ENCODE measurements at places on chromosomes 7 and 10.
A peak's percentile ranks its signal among the peaks of the same experiment; 100 is the strongest.

GRCh38 chr10:102499356-102499755, 3.2 kb downstream of the ACTR1A start:
- DNase-seq = no peak

DNA sequence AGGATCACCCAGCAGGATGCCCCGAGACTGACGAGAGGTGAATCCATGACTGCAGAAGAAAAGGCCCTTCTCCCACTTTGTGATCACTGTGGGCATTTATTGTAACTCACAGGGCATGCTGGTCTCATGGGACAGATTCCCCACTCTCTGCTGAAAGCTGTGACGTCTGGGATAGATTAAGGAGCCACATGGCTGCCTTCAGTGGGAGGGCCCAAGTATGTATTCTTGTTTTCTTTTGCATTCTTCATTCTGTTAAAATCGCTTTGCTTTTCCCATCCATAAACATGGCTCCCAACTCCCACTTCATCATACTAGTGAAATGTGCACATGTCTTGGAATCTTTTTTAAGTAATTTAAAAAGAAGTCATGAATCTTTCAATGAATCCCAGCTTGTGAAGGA, 67.2 kb downstream of the FAM107B start:
- no peak for DNase-seq

DNA sequence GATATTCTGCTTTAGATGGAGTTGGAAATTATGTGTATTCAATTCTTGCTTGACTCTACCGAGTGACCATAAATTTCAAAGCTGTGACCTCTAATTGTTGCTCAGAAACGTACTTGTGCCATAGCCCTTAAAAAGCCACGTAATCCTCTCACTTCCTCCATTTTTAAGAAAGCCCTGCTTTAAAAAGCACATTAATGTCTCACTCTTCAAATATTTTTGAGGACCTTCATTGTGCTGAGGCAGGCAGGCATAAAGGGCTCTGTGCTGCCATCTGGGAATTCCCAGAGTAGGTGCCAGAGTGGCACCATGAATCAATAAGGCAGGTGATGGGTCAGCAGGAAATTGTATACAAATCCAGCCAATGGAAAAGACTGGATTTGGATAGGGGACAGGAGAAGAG, 97.7 kb upstream of the FAM204A start:
- DNase-seq = peak; percentile 66

GRCh38 chr7:77759294-77759889, 38.8 kb downstream of the TMEM60 start:
- peak; percentile 47 for DNase-seq

DNA sequence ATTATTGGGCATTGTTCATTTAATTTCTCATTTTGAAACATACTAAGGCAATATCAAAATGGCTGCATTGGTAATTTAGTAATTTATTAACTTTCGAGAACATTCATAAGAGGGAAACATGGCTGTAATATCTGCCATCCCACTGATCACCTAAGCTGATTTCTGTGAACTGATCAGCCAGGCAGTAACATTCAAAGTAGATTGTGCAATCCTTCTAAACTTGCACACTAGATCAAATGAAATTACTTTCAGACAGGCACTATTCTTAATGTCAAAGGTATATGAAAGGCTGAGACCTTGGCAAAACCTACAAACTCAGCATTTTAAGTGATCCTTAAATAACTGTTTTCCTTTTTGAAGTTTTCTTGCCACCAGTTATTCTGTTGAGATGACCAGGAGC, 290.7 kb downstream of the CACNA2D1 start:
- no peak for DNase-seq

GRCh38 chr7:132499065-132499464, 77.2 kb downstream of the PLXNA4 start:
- no peak for DNase-seq

GRCh38 chr7:2587778-2588177, 29.0 kb downstream of the IQCE start:
- DNase-seq = no peak

DNA sequence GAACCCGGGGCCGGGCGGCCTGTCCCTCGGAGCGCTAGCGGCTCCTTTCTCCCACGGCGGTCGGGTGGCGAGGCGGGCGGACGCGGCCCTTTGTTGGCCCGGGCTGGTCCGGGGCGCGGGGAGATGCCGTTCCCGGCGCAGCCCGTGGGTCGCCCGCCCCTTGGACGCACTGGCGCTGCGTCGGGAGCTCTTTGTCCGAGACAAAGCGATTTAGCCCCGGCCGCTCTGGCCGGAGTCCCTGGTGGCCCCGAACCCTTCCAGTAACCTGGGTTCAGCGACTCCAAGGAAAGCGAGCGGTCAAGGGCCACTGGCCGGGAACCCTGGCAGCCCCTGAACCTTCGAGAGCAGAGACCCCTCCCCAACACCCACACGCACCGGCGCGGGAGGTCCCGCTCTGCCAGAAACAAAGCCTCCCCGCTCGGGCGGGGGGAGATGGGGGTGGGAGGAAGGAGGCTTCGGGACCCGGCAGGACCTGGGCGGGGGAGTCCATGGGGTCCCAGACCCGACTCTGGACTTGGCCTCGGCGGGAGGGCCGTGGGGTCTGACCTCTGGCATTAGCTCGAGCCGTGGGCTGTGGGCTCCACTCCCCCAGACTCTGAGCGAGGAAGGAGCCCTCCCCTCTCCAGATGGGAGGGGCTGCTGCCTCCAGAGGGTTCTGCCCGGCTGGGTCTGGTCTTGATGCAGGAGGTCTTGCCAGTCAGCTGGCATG, 836 bp downstream of the DPYSL4 start:
- DNase-seq = no peak

GRCh38 chr10:35372329-35372728, 36.0 kb downstream of the CCNY start:
- DNase-seq = peak; percentile 16

DNA sequence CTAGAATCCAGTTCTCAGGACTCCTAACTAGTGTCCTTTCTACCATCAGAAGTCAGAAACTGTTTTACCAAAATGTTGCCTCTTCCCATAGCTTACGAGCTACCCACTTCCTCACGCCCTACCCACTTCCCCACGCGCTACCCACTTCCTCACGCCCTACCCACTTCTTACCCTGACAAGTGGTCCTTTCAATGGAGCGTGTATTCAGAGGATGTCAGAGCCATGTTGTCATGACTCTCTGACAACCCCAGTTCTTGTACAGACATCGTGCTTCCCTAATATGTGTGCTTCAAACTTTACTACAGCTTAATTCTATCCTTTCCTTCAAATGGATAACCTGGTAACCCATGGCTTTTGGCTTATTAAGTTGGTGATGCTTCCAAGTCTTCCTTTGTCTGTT, 84.8 kb upstream of the PHF14 start:
- DNase-seq = peak; percentile 65

DNA sequence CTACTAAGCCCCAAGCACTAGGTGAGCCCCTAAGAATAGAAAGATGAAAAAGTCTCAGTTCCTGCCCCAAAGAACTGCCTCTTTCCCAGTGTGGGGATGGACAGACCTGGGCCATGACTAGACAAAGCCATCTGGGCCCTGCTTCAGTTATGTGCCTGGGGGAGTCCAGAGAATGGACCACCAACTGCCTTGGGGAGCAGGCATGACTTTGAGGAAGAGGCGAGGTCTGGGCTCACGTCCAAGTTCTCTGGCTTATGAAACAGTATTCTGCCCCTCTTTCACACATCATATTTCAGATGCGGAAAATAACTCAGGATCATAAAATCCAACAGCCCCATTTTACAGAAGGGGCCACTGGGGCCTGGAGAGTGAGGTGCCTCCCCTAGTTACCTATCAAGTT, 80.3 kb downstream of the PLXNA4 start:
- peak; percentile 21 for DNase-seq

GRCh38 chr7:134089446-134089845, 37.7 kb upstream of the LRGUK start:
- DNase-seq = no peak

GRCh38 chr7:142914121-142914520, 19.4 kb downstream of the TRPV5 start:
- no peak for DNase-seq

DNA sequence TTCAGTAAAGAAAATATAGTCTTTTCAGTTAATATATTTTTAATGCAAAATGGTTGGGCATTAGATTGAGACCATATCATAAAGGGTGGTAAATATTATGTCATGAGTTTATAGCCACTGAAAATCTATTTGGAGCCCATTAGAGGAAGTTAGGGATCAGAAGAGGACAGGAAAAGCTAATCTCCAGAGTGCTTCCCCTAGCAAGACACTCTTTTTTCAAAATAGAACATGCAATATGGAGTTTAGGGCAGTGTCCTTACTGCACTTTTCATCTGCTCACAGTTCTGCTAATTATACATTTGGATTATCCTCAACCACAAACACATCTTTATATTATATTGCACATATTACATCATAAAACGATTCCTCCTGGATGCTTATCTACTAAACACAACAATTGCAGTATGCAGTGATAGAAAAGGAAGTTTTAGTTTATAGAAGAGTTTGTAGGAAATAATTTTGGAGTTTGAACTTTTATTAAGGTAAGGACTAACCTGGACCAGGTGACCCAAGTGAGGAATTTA, 159.8 kb downstream of the PHF14 start:
- DNase-seq = peak; percentile 94

GRCh38 chr7:2641406-2642393, 9.9 kb downstream of the TTYH3 start:
- DNase-seq = peak; percentile 87

Data from MV-4-11 (cell line).